Subcutaneous preadipocyte (primary cell): ENCODE measurements at places on chromosomes 3 and 15. TPM values are rescaled to one million over a fixed set of nuclear protein-coding genes. Genes with fewer than 3 reads are reported as not detected.

Gene TLR9
- not detected in 2 replicates for total RNA-seq

Gene FURIN
- 30.1 and 50.8 TPM in 2 replicates for total RNA-seq

Gene PARP15
- 0.20 and 0.73 TPM in 2 replicates for total RNA-seq

Gene GALNT15
- total RNA-seq = 83.7 and 158 TPM in 2 replicates

Gene SLC15A2
- under 0.01 TPM in 1 of 2 replicates, not detected in the other for total RNA-seq

Gene SPTBN5
- total RNA-seq = under 0.01 and 0.20 TPM in 2 replicates

Gene CNTN6
- not detected in 2 replicates for total RNA-seq

Gene GNAT1
- total RNA-seq = not detected in 2 replicates

Gene TMEM87A
- 43.4 and 51.0 TPM in 2 replicates for total RNA-seq

Gene NR2F2
- 11.8 and 21.5 TPM in 2 replicates for total RNA-seq

Gene MESP2
- 0.78 and 1.1 TPM in 2 replicates for total RNA-seq

Gene TGM5
- total RNA-seq = not detected in 2 replicates

Gene FAM98B
- 4.8 and 8.0 TPM in 2 replicates for total RNA-seq

Gene NOX5
- total RNA-seq = 0.20 and 0.37 TPM in 2 replicates
